Renal cortical epithelial cell (primary cell): ENCODE measurements at places on chromosomes 2 and 18.

DNA sequence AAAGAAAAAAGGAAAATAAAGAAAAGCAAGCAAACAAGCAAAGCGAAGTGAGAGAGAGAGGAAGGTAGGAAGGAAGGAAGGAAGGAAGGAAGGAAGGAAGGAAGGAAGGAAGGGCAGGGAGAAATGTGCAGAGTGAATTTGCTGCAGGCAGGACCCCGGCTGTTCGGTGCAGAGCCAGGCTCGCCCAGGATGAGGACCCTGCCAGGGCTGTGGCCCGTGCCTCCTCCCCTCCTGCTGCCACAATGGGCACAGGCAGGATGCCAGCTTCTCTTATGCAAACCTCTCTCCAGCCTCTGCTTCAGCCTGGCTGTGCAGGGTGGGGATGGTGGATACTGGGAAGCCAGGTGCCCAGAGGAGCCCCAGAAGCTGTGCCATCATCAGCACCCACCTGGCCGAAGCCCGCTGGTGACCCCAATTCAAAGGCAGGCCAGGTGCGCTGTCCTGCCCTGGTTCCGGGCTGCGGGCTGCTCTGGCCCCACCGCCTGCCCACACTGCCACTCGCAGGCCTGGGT lies 3.2 kb downstream of the GPR17 start:
- DNase-seq: no peak

GRCh38 chr2:86065512-86065911 lies 40.2 kb downstream of the POLR1A start:
- DNase-seq: no peak

DNA sequence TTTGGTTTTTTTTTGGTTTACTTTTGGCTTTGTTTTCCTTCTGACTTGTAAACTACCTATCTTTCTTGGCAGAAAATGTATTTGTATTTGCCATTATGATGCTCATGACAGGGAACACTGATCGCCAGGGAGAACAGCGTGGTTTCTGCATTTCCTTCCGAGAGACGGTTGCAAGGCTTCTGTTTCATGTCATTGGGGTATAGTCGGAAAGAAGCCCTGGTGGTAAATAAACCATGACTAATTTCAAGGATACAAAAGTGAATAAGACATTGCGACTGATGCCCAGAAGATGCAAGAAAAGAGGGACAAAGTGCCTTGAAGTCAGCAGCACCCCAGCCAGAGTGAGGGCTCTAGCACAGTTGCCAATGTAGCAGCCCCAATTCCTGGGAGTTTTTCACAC lies 4.2 kb upstream of the CAPN14 start:
- no peak for DNase-seq

- DNase-seq: no peak
Observed at GRCh38 chr18:26228562-26229260, 2.5 kb downstream of the TAF4B start.

DNA sequence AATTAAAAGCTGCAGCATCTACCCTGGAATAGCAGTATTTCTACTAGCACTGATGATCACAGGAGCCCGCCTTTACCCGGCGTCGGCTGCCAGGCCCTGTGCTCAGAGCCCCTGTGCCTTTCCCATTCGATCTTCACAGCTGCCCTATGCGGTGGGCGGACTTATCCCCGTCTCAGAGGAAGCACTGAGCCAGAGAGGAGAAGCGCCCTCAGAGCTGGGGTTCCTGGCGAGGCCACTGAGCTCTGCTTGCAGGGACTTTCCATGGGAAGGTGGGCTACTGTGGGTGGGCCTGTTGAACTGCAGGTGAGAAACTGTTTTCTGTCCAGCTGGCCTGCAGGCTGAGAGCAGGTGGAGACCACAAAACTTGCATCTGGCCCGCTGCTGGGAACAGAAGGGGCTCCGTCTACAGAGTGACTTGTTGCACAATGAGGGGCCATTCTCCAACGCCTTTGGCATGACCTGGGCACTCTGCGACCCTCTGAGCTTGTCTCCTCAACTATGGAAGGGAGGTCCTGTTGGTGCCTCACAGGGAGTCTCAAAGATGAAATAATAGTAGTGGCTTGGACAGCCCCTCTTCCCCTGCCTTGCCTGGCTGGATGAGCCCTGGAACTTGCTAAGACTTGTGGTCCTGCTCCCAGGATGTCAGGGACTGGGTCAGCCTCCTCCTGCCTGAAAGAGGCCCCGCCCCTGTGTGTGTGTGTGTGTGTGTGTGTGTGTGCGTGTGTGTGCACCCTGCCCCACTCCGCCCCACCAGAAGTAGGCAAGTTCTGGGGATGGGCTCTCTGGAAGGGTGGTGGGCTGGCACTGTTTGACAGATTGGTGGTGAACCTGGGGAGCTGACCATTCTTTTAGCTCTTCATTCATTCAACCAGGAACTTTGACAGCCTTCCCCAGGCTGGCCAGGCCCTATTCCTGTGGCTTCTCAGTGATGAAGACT lies 32.7 kb downstream of the GLI2 start:
- no peak for DNase-seq

DNA sequence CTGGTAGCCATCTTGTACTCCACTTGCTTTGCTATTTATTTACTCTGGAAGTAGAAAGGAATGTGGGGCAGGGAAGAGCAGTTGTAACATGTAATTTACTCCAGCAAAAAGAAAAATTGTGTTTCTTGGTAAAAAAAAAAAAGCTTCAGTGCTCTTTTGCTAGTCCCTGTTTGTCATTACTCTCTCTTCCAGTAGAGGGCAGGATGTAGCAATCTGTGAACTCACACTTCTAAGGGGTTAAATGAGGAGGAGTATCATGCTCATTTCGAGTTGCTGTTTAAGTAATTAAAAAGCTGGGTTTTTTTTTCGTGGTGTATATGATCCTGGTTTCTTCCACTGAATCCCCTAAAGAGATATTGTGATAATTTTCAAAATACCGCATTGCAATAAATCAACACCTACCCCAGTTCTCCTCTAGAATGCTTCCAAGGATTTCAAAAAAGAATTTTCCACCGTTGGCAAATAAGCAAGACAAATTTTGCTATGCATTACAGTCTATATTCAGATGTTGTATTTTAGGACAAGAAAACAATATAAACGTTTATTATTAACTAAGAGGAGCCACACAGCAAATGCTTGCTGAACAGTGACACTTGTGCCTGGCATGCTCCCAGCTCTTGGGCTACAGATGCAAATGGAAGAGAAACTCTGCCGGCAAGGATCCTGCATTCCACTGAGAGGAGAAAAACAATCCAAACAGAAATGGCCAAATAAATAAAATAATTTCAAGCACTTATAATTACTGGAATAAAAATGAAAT lies 261.6 kb downstream of the ASXL3 start:
- peak; percentile 84 for DNase-seq

- no peak for DNase-seq
Observed at GRCh38 chr2:65557616-65558573, 125.5 kb upstream of the SPRED2 start.

GRCh38 chr2:103898561-103898960 lies 955.4 kb upstream of the POU3F3 start:
- peak; percentile 9 for DNase-seq

- peak; percentile 80 for DNase-seq
Observed at GRCh38 chr2:203743441-203743981, 37.1 kb downstream of the CD28 start.

GRCh38 chr2:85152895-85153294 lies 19.7 kb downstream of the TCF7L1 start:
- DNase-seq: no peak

DNA sequence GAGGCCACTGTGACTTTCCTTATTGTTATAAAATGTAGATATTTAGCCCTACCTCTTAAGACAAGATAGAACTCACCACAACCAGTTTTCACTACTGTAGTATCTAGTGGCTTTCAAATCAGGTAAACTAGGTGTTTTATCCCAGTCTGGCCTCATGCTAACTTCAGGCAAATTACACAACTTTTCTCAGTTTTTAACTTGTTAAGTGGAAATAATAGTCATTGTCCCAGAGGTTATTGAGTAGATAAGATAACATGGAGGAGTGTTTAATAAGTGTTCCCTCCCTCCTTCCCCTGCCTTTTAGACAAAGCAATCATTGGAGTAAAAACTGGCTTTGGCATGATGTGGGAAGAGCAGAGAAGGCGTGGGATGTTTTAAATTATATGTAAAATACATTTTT lies 27.3 kb downstream of the ANXA4 start:
- DNase-seq: no peak

GRCh38 chr2:128799284-128799552 lies 480.6 kb upstream of the HS6ST1 start:
- DNase-seq: no peak

DNA sequence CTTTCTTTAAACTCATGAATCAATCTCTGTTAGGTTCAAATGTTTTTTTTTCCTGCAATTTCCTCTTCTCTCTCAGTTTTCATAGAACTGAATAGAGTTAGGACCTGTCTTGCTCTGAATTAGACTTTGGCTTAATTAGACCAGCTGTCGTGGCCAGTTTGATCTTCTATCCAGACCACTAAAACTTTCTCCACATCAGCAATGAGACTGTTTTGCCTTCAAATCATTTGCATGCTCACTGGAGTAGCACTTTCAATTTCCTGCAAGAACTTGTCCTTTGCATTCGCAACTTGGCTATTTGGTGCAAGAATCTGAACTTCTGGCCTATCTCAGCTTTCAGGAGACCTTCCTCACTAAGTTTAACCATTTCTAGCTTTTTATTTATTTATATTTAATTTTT lies 2002.2 kb upstream of the PIK3C3 start:
- no peak for DNase-seq

DNA sequence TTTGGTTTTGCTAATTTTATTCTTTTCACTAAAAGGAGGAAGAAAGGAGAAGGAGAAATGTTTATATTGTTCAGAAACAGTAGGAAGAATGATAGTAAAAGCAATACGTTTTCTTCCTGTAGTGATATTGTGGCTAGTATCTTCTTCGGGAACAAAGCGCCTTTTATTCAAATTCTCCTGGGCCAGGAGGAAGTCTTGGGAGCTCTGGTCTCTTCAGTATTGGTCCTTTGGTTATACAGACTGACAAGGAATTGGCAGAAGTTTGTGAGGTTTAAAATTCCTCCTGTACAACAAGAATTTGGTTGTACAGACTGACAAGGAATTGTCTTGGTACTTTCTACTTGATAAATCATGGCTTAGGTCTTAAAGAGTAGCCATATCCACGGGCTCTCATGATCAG lies 9.9 kb downstream of the GIGYF2 start:
- DNase-seq: no peak
